Neural crest cell (in vitro differentiated cells): ENCODE measurements at places on chromosomes 6 and 20.

GRCh38 chr6:148269386-148269785 lies 73.3 kb upstream of the SASH1 start:
- DNase-seq = no peak

- DNase-seq = no peak
Observed at GRCh38 chr6:25014791-25015560, 79.2 kb upstream of the RIPOR2 start.

- DNase-seq = no peak
Observed at GRCh38 chr6:140718021-140718420, 1343.6 kb upstream of the CITED2 start.

DNA sequence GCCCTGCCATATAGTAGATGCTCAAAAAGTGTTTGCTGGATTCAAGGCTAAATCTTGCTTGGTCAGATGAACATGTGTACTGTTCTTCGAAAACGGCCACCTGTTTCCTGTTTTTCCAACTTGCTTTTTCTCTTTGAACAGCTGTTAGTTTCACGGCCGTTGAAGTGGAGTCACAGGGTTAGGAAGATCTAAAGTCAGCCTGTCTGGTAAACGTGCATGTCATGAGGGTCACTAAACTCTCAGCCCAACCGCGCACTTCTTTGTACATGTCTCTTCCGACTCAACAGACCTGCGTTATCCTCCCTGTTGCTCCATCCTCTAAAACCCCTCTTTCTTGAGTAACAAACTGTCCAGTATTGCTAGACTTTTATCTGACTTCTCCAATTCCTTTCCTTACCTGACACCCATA lies 93.2 kb upstream of the MAN1A1 start:
- no peak for DNase-seq

- no peak for DNase-seq
Observed at GRCh38 chr20:58722877-58723627, 30.5 kb downstream of the NPEPL1 start.
